Urinary bladder (tissue), 4 donors: ENCODE measurements at places on chromosomes 13 and 19. TPM values are rescaled to one million over a fixed set of nuclear protein-coding genes. Genes with fewer than 3 reads are reported as not detected.

The PCP2 gene
- 0.19 TPM for polyA plus RNA-seq

DNA sequence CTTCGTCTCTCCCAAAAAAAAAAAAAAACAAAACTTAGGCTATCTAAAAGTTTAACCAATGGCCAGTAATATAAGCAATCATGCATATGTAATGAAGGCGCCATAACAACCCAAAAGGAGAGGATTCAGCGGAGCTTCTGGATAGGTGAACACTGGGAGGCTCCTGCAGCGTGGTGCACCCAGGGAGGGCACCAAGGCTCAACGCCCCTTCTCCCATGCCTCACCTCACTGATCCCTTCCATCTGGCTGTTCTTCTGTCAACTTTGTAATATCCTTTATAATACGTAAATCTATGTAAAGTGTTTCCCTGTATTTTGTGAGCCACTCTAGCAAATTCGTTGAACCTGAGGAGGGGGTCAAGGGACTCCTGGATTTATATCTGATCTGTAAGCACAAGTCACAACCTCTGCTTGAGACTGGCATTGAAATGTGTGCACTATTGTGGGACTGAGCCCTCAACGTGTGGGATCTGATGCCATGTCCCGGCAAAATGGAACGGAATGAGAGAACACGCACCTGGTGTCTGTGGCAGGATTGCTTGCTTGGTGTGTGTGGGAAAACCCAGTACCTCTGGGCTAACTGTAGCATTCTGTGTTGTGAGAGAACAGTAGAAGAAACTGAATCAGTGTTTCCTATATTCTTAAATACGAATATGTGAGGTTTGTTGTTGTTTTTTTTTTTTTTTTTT is 521 bp upstream of the ZNF665 start:
- DNase-seq: no peak

The ATP4B gene
- polyA plus RNA-seq: not detected

The KLC3 gene
- 0.05 TPM for polyA plus RNA-seq

DNA sequence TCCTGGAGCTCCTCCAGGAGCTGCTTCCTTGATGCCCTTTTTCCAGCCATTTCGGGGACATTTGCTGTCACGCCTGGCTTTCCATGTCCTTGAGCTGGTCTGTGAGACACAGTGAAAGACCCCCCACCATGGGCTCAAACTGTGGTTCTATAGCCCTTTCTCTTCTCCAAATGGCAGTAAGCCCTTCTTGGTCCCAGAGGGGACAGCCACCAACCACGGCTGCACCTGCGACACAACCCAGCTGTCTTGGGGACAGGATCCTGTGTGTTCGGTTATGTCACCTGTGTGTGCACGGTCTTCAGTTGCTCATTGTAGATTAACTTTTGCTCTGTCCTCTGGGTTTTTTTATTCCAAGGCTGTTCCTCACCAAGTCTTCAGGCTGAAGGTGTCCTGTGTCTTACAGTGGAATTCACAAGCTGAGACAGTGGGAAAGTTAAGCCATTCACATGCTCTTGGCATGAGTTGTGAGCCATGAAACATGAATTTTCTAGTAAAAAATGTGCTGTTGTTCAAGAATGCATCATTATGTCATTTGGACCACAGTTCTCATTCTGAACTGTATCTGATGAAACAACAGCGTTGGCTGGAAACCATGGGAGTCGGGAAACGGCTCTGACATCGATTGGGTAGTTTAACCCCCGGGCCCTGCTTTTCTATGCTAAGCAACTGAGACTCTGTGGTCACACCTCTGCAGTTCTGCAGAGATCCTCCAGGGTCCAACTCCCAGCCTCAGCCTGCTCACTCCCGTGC is 129.5 kb upstream of the MCF2L start:
- no peak for DNase-seq

GRCh38 chr13:29454931-29455481 is 140.5 kb downstream of the SLC7A1 start:
- no peak for DNase-seq

GRCh38 chr19:3518659-3519058 is 12.5 kb downstream of the FZR1 start:
- DNase-seq: no peak

DNA sequence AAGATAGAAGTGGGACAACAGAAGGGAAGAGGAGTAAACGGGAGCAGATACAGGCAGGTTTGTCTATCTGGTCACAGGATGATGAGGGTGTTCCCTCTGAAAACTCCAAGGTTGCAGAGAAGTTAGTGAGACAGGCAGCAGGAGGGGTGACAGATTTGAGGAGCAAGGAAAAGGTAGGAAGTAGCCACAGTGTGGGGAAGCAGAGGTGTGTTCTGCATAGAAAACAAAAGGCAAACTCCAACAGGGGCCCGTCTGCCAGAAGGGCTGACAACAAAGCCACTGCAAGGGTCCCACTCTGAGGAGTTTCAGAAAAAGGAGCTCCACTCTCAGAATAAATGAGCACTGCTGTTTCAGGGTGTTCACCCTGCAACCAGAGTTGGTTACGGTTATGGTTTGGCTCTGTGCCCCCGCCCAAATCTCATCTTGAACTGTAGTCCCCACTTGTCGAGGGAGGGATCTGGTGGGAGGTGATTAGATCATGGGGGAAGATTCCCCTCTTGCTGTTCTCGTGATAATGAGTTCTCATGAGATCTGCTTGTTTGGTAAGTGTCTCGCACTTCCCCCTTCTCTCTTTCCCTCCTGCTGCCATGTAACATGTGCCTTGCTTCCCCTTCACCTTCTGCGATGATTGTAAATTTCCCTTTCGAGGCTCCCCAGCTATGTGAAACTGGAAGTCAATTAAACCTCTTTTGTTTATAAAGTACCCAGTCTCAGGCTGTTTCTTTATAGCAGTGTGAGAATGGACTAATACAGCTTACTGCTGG is 32.1 kb downstream of the SMAD9 start:
- DNase-seq: no peak

- no peak for DNase-seq
Measured at GRCh38 chr19:30784850-30785457, 412.8 kb downstream of the ZNF536 start.

GRCh38 chr19:1863328-1863637 is at the start of gene KLF16:
TSS of gene KLF16 (minus strand) at chr19:1863579. CDS start at chr19:1863497, 82 bp downstream.
- DNase-seq: no peak

DNA sequence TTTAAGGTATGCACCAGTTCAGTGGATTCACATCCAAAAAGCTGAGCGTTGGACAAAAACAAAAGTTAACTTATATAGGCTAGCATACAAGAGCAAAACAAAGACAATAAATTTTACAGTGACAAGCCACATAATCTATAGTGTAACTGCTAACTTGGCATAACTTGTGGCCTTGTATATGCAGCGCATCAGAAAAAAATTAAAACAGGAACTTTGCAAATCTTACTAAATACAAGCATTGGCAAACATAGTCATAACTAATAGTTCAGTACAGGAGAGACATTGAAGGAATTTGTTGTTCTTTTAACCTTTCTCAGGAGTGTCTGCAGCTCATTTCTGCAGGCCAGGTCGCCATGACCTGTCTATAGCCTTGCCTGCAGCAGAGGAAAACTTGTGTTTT is 54.6 kb downstream of the OR10H4 start:
- no peak for DNase-seq

The CYP4F3 gene
- 1.3 TPM for polyA plus RNA-seq

The ASPDH gene
- polyA plus RNA-seq: not detected

The MEF2B gene
- polyA plus RNA-seq: 0.48 TPM
